ENCODE measurements at places on chromosomes 7 and 10.

GRCh38 chr10:102832987-102833386 is 4.2 kb downstream of the CYP17A1 start:
- DNase-seq: peak; percentile 38

- no peak for DNase-seq
These were observed 80.3 kb downstream of the SKAP2 start for GRCh38 chr7:26784118-26784517.

GRCh38 chr10:124693396-124693795 is 50.8 kb downstream of the FAM53B start:
- no peak for DNase-seq

- DNase-seq: no peak
These were observed 264.6 kb downstream of the SFMBT2 start for GRCh38 chr10:7146189-7146588.

DNA sequence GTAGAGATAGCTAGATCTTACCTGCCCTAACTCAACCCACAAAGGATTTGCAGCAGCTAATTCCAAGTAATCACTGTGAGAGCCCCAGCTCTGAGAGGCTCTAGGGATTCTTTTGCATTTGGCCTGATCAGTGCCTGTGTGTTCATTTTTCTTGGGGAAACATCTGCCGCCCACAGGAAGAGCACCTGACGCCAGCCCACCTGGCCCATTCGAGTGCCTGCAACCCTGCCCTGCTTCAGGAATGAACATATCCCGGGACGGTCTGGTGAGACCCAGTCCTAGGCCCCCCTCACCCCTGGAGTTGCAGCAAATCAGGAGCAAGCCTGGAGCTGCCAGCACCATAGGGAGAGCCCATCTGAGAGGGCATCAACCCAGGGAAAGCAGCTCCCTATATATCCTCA is 38.8 kb downstream of the GSDME start:
- peak; percentile 35 for DNase-seq

- DNase-seq: no peak
These were observed 9.2 kb upstream of the LRRN3 start for GRCh38 chr7:111081546-111082267.

- DNase-seq: no peak
These were observed 8.3 kb downstream of the DYNC1I1 start for GRCh38 chr7:95780665-95781064.

- DNase-seq: no peak
These were observed 39.5 kb downstream of the LRMDA start for GRCh38 chr10:75470901-75471300.

DNA sequence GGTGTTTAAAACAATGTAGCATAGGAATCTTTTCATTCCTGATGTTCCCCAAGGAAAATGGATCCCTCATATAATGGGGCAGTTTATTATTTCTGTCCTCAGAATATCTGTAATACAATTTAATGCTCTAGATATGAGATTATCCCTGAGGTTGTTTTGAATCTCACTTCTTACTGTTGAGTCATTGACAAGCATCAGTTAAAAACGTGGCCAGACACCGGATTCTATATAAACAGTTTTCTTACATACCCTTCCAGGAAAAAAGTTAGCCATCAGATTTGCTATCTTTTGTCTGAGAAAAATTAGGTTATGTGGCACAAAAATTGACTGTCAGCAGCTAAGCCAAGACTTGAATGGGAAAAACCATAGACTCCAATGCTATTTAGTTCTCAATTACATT is 539.8 kb upstream of the CELF2 start:
- no peak for DNase-seq

DNA sequence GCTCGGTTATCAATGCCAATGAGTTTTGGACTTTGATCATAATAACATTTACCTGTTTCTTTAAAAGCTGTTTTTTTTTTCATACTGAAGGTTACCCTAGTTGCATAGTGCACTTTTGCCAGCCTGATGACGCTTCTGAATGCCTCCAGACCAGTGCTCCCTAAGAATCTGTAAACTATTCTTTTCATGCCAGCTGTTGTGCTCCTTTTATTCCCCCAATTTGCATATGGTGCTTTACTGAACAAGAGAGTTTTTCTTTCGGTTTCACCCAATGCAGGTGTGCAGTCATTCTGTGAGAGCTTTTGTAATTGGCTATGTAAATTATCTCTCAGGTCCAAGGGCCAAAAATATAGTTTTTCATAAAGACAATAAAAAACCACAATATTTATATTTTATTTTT is 48.1 kb upstream of the GLCCI1 start:
- DNase-seq: no peak

- no peak for DNase-seq
These were observed 52.9 kb downstream of the STK32C start for GRCh38 chr10:132254841-132255240.

DNA sequence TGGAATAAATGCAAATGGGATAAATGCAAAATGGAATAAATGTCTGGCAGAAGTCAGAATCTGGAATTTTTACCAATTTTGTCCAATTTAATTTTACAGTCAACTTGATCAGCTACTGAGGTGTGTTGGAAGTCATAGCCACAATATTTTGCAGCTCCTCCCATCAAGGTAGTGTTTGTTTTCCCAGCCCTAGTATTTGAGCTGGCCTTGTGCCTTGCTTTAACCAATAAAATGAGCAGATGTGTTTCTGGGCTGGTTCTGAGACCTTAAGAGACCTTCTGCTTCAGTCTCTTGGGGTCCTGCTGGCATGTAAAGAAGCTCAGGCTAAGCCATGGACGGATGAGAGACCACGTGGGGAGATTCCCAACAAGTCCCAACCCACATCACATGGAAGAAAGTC is 42.7 kb upstream of the RSBN1L start:
- DNase-seq: no peak

GRCh38 chr10:60942134-60942787 is 1.7 kb downstream of the RHOBTB1 start:
- DNase-seq: no peak

DNA sequence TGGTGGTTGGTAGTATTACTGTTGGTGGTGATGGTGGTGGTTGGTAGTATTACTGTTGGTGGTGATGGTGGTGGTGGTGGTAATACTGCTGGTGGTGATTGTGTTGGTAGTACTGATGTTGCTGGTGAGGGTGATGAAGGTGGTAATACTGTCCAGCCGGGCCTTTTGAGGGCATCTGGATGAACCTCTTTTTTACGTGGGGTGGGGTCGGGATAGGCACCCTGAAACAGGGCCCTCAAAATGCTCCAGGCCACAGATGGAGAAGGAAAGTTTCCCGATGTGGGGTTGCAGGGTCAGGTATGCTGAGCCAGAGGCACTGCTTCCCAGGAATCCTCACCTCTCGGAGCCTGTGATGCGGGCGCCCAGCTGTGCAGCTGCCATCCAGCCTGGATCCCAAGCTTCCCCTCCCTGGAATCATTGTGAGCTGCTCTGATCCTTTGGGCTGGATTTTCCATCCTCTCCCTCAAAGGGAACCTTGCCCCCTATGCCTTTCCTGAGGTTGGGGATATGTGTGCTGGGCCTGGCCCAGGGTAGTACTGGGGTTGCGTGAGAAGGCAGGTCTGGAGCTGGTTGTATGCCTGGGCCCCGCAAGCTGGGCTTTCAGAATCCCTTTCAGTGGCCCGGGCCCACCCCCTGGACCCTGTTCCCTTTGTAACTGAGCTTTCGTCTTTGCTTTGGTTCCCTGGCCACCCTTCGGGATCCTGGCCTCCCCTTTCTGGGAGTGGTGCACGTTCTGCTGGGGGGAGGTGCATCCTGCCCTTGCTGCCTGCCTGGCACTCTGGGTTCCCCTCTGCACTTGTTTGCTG is 43.3 kb downstream of the DOCK1 start:
- DNase-seq: peak; percentile 27

GRCh38 chr7:127123220-127123619 is 129.5 kb downstream of the GRM8 start:
- DNase-seq: no peak

- DNase-seq: no peak
These were observed 36.0 kb downstream of the C10orf143 start for GRCh38 chr10:130074639-130075038.

DNA sequence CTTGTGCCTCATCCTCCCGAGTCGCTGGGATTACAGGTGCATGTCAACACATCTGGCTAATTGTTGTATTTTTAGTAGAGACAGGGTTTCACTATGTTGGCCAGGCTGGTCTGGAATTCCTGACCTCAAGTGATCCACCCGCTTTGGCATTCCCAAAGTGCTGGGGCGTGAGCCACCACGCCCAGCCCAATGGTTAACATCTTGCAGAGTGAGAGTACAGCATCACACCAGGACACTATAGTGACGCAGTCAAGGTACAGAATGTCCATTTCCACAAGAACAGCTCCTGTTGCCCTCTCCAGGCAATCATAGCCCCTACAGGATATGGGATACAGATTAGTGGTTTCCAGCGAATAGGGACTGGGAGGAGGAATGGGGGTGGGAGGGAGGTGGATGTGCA is 34.0 kb downstream of the MYO1G start:
- DNase-seq: no peak

GRCh38 chr7:102030696-102031095 is 213.3 kb downstream of the CUX1 start:
- DNase-seq: peak; percentile 19

DNA sequence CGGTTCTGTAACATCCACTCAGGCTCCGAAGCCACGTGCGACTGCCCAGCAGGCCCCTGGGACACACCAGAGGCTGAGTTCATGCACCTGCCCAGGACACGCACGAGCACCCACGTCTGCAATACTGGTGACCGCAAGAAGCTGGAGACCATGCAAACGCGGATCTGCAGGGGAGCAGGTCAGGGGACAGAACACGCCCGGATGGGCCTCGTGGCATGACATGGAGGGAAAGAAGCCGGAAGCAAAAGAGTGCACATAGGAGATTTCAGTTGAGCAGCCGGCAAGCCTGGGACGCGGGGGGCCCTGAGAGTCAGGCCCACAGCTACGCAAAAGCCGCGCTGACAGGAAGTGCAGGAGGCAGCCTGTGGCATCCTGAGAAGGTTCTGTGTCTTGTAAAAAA is 73.7 kb downstream of the FOXL3 start:
- no peak for DNase-seq

GRCh38 chr10:116063107-116063506 is 209.9 kb downstream of the GFRA1 start:
- peak; percentile 93 for DNase-seq

- DNase-seq: no peak
These were observed 180.1 kb downstream of the NEURL1 start for GRCh38 chr10:103673606-103674005.

DNA sequence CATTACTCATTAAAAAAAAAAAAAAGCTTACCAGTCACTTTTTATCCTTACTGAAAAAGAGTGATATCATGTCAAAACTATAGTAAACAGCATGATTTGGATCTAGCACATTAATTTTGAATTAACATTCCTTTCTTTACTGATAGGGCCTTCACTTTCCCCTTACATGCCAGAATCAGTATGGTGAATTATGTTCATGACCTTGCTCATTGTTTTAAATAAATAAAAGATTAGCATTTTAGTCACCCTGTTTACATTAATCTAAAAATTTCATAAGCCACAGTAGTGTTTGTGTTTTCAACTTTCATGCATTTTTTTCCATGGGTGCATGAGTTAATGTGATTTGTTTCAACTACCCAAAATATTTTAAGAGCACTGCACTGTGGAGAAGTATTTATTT is 160.8 kb downstream of the TFEC start:
- DNase-seq: no peak

- DNase-seq: no peak
These were observed 62.7 kb downstream of the SEMA3E start for GRCh38 chr7:83586281-83586680.

DNA sequence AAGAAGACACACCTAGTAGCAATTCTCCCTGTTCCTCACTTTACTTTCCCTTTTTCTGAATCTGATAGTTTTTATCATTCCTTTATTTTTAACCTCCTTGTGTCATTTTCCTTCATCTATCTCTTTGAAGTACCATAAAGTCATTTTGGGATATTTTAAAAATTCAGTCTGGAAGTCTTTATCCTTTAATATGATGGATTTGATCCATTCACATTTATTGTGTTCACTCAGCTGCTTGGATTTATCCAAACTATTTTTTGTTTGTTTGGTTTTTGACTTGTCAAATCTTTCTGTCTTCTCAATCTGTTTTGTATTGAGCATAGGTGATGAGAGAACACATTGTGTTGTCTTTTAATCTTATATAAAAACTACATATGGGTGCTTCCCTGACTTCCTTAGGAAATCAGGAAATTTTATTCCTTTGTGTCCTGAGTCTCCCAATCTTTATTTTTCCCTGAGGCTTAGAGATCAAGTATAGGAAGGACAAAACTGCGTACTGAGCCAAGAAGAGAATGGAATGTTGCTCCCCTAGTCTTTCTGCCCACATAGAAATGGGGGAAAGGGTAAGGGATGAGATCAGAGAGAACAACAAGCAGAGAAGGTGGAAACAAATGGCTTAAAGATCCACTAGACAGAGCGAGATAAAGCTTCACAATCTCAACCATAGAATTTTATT is 132.7 kb upstream of the HABP2 start:
- no peak for DNase-seq

DNA sequence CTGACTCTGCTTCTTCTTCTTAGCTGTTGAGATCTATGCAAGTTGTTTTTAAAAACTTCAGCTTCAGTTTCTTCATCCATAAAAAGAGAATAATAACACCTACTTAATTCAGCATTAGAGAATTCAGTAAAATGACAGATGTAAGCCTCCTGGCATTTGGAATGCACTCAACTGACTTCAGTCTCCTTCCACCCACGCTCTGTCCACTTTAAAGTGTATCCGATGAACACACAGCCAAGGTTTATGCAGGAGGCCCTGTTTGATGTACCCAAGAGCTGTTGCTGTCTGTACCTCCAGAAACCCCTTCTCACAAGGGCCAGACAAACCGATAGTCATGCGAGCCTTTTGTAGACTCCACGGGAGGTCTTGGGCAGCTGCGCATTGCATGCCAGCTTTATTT is 27.1 kb upstream of the SLC35B4 start:
- DNase-seq: no peak

GRCh38 chr10:17790651-17791050 is 18.5 kb upstream of the MRC1 start:
- no peak for DNase-seq

DNA sequence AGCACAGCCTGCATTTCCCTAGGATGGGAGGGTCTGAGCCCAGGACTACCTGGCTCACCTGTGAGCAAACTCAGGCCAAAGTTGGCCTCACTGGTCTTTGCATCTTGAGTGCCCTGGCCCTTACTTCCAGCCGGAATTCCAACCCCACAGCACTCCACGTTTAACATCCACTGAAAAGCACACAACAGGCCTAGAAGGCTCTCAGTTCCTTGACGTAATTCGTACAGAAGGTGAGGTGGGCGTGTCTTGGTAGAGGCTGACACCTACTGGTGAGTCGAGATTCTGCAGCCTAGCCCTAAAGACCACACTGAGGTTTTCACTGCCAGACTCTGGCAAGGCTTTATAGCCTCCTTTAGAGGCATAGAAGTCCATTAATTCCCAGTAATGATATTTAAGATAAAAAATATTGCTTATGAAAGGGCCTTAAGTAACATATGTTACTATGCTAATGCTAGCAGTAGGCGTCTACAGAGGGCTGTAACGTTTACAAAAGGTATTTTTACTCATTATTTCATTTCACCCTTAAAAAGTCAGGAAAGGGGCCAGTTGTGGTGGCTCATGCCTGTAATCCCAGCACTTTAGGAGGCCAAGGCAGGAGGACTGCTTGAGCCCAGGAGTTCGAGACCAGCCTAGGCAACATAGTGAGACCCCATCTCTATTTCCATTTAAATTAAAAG is 95.8 kb downstream of the HIP1 start:
- DNase-seq: peak; percentile 80

- DNase-seq: no peak
These were observed 161.3 kb upstream of the PCDH15 start for GRCh38 chr10:54962134-54962900.
